Posterior vena cava (tissue), 2 donors: ENCODE measurements at places on chromosomes 6 and 20. TPM values are rescaled to one million over a fixed set of nuclear protein-coding genes. Genes with fewer than 3 reads are reported as not detected.
A peak's percentile ranks its signal among the peaks of the same experiment; 100 is the strongest.

ADGRB3 gene
- total RNA-seq, result 5.9 TPM

RAB5IF gene
- total RNA-seq, result 56.0 TPM

MYO6 gene
- 17.8 TPM for total RNA-seq

RSPH3 gene
- total RNA-seq, result 7.9 TPM

LGSN gene
- not detected for total RNA-seq

VSX1 gene
- not detected for total RNA-seq

GRCh38 chr6:99362678-99363268 is 13.3 kb upstream of the FAXC start:
- DNase-seq, result no peak

GRCh38 chr20:20872428-20872827 is 160.0 kb upstream of the RALGAPA2 start:
- DNase-seq, result no peak

DNA sequence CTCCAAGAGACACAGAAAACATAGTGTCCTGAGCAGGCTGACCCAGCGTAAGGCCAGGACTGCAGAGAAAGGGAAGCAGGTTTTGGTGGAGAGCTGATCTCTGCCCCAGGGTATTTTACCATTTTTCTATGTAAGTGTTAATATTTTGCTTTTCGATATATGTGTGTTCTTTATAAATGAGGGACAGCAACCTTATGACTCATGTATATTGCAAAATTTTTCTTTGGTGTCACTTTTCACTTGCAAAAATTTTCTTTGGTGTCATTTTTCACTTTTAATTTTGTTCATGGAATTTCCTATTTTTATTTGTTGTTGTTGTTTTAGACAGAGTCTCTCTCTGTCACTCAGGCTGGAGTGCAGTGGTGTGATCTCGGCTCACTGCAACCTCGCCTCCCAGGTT is 34.6 kb upstream of the PXDC1 start:
- DNase-seq, result no peak

DNA sequence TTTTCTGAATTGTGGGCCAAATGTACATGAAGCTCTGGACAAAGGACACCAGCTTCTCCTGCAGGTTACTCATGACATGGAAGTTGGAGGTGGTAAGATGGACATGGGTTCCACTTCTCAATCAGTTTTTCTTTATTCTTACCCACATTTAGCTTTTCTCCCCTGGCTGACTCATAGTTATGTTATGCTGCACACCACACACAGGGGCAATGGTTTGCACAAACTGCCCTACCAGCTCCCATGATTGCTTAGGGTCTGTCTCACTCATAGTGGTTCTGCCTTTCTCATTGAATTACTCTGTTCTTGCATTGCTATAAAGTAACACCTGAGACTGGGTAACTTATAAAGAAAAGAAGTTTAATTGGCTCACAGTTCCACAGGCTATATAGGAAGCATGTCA is 4.5 kb upstream of the CD109 start:
- DNase-seq, result no peak

- no peak for DNase-seq
Measured at GRCh38 chr20:48745330-48745729, 82.5 kb downstream of the PREX1 start.

- DNase-seq, result no peak
Measured at GRCh38 chr6:114085211-114085610, 114.3 kb upstream of the HDAC2 start.

DNA sequence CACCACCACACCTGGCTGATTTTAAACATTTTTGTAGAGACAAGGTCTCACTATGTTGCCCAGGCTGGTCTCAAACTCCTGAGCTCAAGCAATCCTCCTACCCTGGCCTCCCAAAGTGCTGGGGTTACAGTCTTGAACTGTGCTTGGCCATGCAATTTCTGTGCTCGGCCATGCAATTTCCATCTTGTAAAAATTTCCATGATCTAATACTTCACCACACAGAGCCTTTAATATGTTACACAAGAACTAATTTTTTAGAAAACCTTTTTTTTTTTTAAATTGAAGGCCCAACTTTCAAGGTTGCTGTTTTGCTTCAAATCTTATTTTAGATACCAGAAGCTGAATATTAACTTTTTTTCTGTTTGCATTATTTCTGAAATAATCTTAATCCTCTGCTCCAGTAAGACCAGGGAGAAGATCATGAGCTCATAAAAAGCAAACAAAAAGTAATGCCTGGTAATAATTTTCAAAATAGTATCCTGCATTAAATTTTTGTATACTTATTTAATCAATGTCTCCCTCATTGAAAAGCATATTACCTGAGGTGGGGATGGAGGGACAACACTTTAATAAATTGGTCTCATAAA is 38.1 kb upstream of the ARMC2 start:
- no peak for DNase-seq

DNA sequence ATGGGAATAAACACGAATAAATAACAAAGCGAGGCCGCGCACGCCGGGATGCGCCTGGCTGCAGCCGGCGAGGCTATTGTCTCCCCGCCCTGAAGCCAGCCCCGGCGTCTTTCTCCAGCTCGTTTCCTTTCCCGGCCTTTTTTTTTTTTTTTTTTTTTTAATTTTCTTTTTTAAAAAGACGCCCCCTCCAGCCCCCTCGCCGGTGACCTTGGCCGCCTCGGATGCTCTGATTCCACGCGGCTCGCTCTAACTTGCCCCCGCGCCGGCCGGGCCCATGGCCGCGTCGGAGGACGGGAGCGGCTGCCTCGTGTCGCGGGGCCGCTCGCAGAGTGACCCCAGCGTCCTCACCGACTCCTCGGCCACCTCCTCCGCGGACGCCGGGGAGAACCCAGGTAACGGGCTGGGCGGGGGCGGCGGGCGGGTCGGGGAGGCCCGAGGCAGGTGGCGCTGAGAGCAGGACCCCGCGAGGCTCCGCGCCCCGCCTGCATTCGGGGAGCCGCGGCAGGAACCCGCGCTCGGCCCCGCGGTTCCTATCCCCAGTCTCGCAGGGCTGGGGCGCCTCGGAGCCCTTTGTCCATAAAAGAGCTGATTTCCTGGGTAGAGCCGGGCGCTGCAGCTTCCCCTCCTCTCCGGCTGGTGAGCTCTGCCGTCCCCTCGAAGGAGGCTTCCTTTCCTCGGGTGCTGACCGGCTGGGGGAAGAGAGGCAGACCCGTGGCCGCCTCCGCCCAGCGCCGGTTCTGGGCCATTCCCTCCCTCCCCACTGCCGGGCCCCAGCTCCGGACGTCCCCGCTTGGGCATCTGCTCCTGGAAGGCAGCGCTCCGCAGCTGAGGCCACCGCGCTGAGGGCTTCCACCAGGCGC is 631 bp downstream of the PHACTR3 start:
- peak; percentile 49 for DNase-seq

- DNase-seq, result no peak
Measured at GRCh38 chr6:97703661-97704060, 420.6 kb upstream of the MMS22L start.

DNA sequence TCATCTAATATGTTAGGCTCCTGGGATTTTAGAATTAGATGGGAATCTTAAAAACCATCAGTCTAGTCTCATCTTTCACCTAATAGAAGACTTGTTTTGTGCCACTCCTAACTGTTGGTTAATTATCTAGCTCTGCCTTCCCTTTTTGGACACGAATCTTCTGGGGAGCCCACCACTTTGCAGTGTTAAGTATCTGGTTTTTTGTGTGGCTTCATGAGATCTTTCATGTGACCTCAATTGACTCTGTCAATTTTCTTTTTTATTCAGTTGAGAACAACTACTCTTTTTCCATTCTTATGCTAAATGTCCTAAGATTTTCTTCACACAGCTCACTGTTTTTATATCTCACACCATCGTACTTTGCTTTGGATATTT is 16.9 kb downstream of the TBPL1 start:
- DNase-seq, result no peak

DNA sequence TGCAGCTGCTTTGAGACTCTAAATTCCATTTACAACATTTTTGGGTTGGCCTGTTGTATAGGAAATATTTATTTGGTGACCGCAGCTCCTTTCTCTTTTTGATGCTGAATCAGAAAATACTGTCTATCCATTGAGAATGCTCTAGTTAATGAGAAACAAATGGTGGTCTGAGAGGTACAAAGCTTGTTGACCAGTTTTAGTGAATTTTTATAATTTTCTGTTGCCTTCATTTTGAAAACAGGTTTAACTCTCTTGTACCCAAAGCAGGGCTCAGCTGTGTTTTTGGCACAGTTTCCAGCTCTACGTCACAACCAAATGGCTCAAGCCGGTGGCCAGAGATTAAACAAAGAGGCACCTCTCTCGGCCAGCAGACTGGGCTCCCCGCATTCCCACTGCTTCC is 113.2 kb downstream of the FNDC1 start:
- DNase-seq, result no peak

DNA sequence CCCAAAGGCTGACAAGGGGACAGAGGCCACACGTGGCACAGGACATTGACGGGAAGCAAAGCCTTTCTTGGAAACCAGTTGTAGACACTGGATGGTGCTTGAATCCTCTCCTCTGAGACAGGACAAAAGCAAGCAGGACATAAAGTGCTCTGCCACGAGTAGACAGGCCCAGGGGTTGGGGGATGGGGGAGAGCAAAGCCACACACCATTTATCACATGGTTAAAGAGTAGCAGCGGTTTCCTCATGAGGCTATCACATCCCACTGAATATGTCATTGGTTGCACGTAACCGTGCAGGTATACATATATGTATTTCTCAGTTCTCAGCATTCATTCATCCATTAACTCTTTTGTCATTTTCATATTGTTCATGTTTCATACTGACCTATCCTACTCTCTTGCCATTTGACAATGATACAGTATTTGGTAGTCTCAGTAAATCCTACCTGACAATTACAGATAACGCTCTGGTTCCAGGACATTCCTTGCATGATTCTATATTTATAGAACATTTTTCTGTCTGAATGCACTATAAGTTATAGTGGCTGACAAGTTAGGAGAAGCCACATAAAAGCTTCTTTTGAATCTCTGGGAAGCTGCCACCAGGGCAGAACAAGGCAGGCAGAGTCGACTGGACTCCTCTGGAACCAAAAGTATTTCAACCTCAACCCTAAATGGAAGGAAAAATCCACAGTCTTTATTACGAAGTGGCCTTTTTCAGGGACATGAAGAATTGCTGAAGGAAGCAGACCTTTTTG is 23.5 kb downstream of the METTL24 start:
- DNase-seq, result no peak

- no peak for DNase-seq
Measured at GRCh38 chr6:39884696-39885095, 49.6 kb downstream of the MOCS1 start.

- no peak for DNase-seq
Measured at GRCh38 chr6:7200598-7201443, 93.1 kb downstream of the RREB1 start.

GRCh38 chr6:93418033-93418407 is 1.3 kb downstream of the EPHA7 start:
- DNase-seq, result no peak

DNA sequence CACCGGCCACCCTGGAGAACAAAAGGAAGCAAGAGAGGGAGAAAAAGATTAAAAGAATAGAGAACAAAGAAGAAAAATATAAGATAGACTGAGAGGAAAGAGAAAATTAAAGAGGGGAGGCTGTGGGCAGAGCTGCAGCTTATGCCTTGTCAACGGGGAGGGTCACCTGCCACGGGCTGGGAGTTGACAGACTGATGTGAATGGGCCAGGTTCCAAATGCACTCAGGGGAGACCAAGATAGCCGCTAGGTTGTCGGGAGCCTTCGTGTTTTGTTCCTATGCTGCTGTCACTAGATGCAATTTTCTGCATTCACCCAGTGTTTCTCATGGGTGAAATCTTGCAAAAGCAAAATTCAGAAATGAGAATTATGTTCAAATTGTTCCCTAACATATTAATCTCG is 119.6 kb upstream of the MTHFD1L start:
- DNase-seq, result no peak

- DNase-seq, result no peak
Measured at GRCh38 chr6:39181826-39182225, 47.4 kb downstream of the KCNK5 start.

GRCh38 chr6:153677522-153677921 is 361.5 kb upstream of the OPRM1 start:
- no peak for DNase-seq

DNA sequence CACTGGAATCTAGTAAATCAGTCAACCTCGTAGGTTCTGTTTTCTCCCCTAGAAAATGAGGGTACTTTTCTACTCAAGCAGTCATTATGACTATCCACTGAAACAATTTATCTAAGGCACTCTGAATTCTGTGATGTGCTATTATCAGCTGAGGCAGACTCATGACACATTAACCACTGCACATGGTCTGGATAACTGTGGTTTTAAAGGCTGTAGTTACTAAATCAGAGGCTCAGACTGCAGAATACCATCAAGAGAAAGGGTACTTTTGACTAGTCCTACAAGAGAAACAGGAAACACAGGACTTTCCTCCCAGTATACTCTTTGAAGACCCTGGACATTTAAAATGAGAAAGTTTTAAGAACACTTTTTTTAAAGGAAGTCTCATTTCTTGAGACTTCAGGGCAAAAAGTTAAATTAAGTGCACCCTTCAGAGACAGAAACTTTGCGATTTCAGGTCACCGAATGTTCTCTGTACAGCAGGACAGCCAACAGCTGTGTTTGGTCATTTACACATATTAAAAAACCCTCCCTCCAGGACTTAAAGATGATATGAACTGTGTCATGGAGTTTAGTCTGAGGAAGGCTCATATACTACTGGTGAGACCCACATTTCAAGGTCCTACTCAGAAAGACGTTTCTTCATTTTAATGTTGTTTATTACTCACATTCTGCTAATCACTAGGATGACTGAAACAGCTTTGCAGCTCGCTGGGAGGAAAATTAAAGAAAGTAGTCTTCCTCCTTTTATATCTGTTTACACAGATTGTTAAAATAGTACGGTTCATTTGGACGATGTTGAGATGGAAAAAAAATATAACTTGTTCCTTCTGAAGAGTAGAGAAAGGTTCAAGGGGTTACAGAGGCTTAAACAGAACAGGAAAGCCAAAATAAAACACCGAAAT is 19.9 kb downstream of the ATXN1 start:
- DNase-seq, result no peak

DNA sequence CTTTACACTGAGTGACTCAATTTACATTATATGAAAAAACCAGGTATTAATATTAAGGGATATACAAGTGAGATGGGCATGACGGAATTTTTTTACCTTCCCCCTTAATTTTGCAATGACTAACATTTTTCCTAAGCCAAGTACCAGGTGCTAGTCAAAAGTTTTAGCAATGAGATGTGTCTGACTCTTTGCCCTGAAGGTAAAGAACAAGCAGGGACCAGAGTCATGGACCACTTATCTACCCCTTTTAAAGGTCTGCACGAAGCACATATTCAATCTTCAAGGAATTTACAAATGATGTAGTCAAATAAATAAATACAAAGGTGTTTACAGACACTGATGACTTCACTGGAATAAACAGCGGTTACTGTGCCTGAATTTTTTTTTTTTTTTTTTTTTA is 1.4 kb downstream of the GLO1 start:
- no peak for DNase-seq

DNA sequence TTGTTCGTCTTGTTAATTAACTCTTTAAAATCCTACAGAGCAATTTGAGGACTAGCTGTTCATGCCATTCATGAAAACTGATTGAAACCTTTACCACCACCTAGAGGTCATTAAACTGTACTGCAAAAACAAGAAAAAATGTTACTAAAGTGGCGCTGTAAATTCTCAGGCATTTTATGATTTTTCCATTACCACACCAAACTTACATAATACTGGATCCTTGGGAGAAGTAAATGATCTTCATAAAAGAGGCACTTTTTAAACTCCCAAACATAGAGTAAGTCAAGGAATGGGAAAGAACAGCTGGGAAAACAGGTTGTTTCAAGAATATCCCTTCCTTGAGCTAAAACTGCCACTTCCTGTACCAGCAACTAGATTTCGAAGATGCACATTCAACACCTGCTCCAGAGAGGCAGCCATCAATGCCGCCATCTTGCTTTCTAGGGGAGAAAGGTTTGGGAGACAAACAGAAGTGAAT is 54.3 kb downstream of the MYLIP start:
- DNase-seq, result no peak

GRCh38 chr6:165618241-165618640 is 44.8 kb downstream of the PDE10A start:
- DNase-seq, result no peak
